ENCODE measurements at places on chromosomes 13 and 19.

DNA sequence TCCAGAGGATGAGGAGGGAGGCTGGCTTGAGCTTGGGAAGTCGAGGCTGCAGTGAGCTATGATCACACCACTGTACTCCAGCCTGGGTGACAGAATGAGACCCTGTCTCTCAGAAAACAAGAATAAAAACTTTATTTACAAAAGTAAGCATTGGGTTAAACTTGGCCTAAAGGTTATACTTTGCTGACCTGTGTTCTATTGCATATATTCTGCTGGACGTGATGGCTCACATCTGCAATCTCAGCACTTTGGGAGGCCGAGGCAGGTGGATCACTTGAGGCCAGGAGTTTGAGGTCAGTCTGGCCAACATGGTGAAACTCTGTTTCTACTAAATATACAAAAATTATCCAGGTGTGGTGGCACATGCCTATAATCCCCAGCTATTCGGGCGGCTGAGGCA, 6.6 kb upstream of the ARHGEF18 start:
- DNase-seq, result no peak

GRCh38 chr13:40440990-40441820, 225.2 kb downstream of the FOXO1 start:
- DNase-seq, result no peak

DNA sequence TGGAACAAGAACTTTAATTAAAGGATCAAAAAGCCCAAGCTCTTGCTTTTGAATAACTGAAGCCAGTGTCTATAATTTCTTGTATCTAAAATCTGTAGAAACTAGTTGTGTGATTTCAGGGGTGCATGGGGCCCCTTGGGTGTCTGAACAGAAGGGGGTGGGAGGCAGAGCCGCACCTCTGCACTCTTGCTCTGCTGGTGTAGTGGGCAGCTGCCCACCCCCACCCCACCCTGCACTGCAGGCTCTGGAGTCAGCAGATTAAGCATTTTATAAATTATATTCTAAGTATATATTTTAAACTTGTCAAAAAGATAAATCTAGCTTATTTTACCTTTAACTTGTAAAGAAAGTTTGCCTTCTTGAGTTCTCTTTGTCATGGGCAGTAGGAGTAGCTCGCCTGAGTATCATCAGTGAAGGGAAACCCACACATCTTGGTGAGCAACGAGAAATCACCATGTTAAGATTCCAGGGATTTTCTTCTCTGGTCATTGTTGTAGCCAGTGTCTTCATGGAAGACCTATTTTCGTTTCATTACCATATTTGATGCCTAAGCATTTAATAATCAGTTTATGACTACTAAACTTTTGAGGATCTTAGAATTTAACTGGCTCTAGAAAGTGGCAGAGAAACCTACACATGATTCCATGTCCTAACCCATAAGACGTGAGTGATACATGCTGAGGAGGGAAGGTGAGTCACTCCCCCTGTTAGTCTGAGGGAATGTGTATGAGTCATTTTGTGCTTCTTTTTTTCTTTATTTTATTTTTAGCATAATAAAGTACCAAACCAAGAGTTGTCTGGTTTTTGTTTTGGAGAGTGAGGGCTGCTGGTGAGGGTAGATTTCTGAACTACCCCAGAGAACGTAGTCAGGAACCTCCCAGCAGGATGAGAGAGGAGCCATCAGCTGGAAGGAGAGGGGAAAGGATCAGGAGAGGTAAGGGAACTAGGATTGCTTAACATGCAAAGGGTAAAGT, 7.7 kb downstream of the UBE2L5 start:
- DNase-seq, result no peak

- DNase-seq, result no peak
Observed at GRCh38 chr19:42271861-42272534, 2.9 kb downstream of the CIC start.

DNA sequence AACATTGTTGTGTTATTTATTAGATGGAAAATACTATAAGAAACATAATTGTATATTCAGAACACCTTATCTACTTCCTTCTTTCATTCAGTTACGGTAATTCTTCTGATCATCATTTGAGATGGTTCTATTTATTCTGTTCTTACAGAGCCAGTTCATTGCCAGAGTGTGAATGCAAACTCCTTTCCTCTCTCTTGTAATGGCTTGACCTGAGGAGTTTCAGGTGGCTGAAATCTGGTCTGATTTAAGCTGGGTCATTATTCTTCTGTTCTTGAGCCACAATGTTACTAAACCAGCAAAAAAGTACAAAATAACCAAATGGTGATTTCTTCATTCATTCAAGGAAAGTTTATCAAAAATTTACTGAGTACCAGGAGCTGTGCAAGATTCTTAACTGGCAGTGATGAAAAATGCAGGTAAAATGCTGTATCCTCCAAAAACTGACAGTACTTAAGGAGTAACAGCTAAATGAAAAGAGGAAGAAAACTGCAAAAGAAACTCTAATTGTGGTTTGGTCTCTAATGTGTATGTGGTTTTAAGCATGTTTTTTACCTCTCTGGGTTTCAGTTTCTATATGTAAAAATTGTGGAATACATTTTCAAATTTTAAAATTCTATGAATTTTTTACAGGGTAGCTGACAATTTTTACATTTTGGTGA, 182.4 kb upstream of the UFM1 start:
- DNase-seq, result no peak

DNA sequence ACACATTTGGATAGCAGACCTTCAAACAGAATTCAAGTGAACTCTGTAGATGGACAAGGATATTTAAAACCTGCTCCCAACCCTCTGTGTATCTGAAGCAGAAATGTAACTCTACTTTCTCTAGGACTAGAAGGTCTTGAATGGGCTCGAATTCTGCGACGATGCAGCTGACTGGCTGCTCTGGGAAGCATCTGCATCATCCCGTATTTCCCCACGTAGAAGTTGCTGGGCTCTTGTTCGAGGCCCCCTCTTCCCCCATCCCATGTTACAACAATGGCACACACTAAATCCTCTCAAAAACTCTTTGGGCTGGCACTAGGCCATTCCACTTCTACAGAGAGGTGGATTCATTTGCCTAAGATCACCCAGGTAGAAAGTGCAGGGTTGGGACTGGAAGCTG, 15.0 kb downstream of the C19orf81 start:
- DNase-seq, result no peak

DNA sequence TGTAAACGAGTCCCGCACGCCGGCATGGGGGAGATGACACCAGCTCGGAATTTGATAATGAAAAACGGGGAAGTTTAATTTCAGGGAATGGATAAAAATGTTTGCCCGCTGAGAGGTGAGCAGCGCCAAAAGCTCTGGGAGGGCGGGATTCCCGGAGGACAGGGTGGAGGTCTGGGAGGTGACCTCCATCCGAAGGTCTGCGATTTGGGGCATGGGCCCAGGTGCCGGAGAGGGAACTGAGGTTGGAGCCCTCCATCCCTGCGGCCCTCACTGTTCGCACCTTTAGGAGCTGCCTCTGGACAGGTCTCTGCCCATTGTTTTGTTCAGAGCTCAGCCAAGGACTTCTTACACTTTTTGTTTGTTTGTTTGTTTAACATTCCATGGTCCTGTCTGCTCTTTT, 129.8 kb downstream of the URI1 start:
- no peak for DNase-seq

- DNase-seq, result peak; percentile 6
Observed at GRCh38 chr13:28268800-28269223, 130.5 kb downstream of the PAN3 start.

GRCh38 chr13:30685320-30685859, 50.0 kb upstream of the ALOX5AP start:
- no peak for DNase-seq

- DNase-seq, result no peak
Observed at GRCh38 chr13:103625194-103625593, 559.0 kb upstream of the SLC10A2 start.

- no peak for DNase-seq
Observed at GRCh38 chr13:89749888-89750287, 1597.6 kb upstream of the MIR17HG start.

DNA sequence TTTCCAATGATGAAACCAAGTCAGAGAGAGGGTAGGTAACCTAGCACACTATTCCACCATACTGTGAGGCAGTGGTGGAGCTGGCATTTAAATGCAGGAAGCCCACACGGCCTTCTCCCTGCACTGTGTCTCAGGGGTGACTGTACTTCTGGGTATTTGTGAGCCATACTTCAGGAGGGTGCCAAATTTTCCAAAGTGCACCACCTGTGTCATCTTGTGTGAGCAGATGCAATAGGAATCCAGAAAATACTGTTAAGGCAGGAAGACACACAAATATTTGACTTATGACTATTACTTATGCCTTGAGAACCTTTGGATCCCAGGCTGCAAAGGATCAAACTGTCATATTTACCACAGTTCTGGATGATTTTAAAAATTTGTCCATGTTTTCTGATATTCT, 17.3 kb downstream of the ZNF229 start:
- DNase-seq, result no peak

- DNase-seq, result no peak
Observed at GRCh38 chr19:56111601-56112312, 9.3 kb downstream of the ZNF787 start.

- DNase-seq, result no peak
Observed at GRCh38 chr13:23609414-23609760, 39.2 kb downstream of the TNFRSF19 start.

GRCh38 chr13:34681405-34681955, 260.6 kb upstream of the NBEA start:
- no peak for DNase-seq

DNA sequence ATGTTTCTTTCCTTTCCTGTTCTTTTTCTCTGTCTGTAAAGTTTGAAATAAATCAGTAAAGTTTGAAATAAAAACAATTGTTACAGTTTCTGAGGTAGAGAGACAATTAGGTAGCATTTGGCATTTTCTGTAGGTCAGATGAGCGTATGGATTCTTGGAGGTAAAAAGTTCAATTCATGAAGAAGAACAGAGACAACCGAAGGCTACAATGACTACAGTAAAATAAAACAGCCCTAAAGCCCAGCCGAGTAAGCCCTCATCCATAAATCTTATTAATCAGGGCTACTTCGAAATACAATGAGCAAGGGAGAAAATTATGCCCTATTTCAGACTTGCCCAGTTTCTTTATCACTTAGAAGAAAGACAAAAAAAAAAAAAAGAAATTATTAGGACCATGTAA, 941.9 kb upstream of the SLC10A2 start:
- DNase-seq, result no peak

DNA sequence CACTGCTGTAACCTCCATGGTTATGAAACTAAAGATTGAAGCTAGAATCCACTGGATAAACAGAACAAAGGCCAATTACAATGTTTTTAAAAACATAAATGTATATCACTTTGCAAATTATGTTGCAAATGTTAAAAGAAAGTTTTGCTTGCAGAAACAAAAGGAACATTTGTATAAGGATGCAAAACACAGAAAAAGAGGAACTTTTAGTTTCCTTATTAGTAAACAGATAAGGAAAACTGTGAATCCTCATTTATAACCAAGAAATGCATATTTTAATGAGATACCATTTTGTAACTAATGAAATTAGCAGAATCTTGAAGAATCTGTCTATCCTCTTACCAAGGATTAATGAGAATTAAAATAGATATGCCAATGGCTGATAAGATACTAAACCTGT, 32.3 kb downstream of the LPAR6 start:
- DNase-seq, result no peak

DNA sequence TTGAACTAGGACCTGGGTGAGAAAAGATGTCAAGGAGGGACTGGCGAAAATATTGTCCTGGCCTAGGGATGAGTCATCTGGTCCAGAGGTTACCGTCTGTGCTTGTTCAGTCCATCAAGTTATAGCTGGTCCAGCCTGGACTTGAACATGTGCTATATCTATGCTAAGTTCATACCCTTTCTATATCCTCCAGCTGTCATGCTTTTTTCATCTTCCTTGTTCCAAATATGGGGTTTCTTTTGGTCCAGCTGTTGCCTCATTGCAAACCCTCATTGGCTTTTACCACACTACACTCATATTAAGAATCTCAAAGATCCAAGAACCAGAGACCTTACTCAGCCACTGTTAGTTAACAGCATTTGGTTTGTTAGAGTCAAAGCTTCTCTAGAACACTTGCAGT, 19.1 kb upstream of the KLF12 start:
- DNase-seq, result no peak

DNA sequence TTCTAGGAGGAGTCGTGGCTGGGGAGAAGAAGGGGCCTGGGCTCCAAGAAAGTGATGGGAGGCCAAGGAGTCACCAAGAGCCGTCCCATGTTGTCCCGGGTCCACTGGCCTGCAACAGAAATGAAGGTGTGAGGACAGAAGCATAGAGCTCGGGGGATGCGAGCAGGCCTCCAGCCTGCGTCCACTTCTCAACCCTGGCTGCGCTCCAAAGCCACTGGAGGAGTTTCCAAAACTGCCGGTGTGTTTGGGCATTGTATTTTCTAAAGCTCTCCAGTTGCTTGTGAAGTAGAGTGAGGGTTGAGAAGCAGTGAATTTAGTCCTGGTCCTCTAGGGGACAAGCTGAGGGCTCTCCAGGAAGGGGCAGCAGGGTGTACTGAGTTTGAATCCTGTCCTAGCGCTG, 13.0 kb downstream of the FFAR2 start:
- no peak for DNase-seq

GRCh38 chr13:75877071-75877470, 240.9 kb downstream of the LMO7 start:
- no peak for DNase-seq
